ENCODE measurements at places on chromosomes 12 and 14. TPM values are rescaled to one million over a fixed set of nuclear protein-coding genes. Genes with fewer than 3 reads are reported as not detected.

GRCh38 chr14:71418532-71419245 lies 511.4 kb downstream of the PCNX1 start:
- DNase-seq: no peak

DNA sequence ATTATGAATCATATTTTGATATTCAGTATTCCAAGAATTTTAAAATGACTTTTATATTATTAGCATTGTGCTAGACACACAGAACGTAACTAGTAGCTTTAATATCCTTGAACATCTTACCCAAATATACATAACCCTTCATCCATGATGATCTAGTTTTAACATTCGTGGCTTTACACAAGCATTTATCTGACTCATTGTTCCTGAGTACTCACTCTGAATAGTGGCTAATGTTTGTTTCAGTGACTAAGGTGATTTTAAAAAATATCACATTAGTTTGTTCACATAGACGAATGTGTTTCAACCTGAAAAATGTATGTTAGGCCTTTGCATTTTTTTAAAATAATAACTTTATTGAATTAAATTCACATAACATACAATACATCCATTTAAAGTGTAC lies 80.0 kb upstream of the PTPRQ start:
- DNase-seq: no peak

GRCh38 chr12:56417739-56418138 lies 31.5 kb downstream of the TIMELESS start:
- no peak for DNase-seq

The GLT8D2 gene
- total RNA-seq: not detected

The ARPC3 gene
- total RNA-seq: 435 TPM

The CARMIL3 gene
- total RNA-seq: 3.9 TPM

The AKAP5 gene
- total RNA-seq: 4.3 TPM

The CABP1 gene
- total RNA-seq: 0.27 TPM

The LRRC10 gene
- not detected for total RNA-seq

Data from activated B cell treated with CpG ODN at 0.5 μM for 24 hours (primary cell).